HCT116 (cell line): ENCODE measurements at places on chromosomes 11 and 22.

GRCh38 chr11:134070342-134070845 is 1.5 kb downstream of the JAM3 start:
- no peak for DNase-seq

GRCh38 chr11:117983163-117983475 is 3.1 kb upstream of the IL10RA start:
- no peak for DNase-seq

DNA sequence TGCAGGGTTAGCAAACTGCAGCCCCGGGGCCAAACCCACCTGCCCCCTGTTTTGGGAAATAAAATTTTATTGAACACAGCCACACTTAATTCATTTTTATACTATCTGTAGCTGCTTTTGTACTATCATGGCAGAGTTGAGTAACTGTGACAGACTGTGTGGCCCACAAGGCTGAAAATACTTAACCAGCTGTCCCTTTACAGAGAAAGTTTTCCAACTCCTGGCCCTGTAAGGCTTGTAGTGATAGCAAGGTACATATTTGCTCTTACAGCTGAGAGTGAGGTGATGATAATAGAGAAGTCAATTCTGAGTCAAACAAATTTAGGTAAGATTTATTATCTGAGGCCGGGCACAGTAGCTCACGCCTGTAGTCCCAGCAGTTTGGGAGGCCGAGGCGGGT is 87.4 kb upstream of the SLC6A5 start:
- no peak for DNase-seq

DNA sequence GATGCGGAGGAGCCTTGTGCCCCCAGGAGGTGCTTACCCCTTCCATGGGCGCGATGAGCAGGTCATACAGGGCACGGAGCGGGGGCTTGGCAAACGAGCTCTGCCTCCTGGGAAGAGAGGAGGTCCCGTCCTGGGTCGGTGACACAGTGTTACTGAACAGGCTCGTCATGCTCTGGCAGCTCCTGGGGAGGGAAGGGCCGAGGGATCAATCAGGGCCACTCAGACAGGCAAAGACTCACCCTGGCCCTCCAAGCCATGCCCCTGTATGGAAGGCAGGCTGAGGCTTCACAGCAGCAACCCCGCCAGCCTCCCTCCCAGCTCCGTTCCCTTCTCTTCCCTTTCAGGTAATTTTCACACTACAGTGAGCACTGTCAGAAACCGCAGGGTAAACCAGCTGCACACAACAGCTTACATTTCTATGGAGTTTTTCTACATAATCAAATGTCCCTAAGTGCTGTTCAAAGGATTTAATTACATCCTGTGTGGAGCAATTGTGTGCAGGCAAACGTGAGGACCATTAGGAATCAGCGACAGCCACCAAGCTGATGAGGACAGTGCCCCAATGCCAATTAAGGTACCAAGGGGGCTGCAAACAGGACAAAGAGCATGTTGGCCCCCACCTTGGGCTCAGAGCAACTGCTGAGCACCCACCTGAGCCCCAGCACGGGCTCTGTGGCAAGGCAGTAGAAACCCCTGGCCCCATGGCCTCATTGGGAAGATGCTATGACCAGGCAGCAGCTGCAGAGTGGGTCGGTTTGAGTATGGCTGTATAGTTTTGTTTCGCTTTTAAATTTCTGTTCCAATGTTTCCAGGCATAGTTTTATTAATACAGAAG is 95.4 kb upstream of the PITPNB start:
- DNase-seq: no peak

- DNase-seq: no peak
Measured at GRCh38 chr11:90330632-90331031, 107.8 kb upstream of the CHORDC1 start.
